ENCODE measurements at places on chromosomes 6 and 20. TPM values are rescaled to one million over a fixed set of nuclear protein-coding genes. Genes with fewer than 3 reads are reported as not detected.

Gene BTNL2
- not detected for total RNA-seq

GRCh38 chr6:4598384-4598995 is 177.7 kb upstream of the CDYL start:
- no peak for DNase-seq

Gene CGAS
- total RNA-seq, result 11.9 TPM

- no peak for DNase-seq
Measured at GRCh38 chr6:15539722-15540270, 123.0 kb downstream of the DTNBP1 start.

- DNase-seq, result no peak
Measured at GRCh38 chr6:37552267-37552666, 52.6 kb upstream of the CCDC167 start.

- DNase-seq, result peak; percentile 88
Measured at GRCh38 chr20:50478162-50478990, 31.8 kb upstream of the PTPN1 start.

- DNase-seq, result no peak
Measured at GRCh38 chr6:117501722-117502121, 19.2 kb downstream of the DCBLD1 start.

DNA sequence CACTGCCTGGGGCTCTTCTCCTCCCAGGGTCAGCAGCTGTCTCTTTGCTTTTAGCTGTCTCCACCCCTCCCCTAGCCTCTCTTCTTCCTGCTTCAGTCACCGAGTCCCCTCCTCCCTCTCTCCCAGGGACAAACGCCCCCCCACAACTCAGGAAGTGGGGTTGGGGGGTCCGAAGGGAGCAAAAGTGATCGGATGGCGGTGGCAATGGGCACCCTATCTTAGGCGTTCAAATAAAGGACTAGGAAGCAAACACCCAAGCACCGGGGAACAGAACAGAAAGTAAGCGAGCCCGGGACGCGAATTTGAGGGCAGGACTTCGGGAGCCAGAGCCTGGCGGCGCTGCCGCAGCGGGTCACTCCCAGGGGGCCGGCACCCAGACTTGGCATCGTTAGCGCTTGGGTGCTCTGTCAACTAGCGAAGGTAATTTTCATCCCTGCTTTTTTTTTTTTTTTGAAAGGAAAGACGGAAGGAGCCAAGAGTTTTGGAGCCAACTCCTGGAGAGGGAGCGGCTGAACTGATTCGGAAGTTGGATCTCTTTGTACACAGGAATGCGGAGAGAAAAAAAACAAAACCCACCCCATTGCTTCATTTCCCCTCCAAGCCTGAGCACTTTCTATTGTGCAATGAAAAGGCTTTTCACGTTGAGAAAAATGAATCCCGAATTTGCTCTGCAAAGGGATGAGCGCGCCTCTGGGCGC is 815 bp upstream of the ITPR3 start:
- peak; percentile 64 for DNase-seq

DNA sequence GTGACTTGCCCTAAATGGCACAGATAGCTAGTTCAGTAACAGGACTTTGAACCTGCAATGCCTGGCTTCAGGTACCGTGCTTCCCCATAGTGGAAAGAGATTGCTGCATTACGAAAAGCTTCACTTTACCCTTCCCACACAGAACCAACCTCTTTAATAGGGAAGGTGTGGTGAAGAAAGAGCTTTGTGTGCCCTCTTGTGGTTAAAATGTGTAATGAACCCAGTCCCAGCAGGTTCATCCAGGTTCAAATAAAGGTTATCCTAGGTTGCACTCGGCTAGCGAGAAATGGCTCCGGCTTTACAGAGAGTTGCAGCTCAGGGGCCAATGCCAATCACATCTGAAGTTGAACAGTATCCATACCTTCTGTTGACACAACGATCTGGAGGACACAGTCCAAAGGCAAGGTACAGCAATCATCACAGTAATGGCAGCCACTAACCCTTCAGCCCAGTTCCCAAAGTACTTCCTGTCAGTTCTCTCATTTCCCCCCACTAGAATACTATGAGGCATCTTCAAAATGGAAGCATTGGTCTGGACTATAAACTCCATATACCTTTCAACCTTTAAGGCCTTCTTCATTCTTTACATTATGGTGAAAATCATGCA is 3.0 kb downstream of the DEFB115 start:
- no peak for DNase-seq

- no peak for DNase-seq
Measured at GRCh38 chr6:167275436-167275835, 15.7 kb upstream of the UNC93A start.

GRCh38 chr6:2741756-2742155 is 9.0 kb downstream of the MYLK4 start:
- DNase-seq, result no peak

Gene RIPPLY2
- not detected for total RNA-seq

Gene COL11A2
- total RNA-seq, result 2.8 TPM

DNA sequence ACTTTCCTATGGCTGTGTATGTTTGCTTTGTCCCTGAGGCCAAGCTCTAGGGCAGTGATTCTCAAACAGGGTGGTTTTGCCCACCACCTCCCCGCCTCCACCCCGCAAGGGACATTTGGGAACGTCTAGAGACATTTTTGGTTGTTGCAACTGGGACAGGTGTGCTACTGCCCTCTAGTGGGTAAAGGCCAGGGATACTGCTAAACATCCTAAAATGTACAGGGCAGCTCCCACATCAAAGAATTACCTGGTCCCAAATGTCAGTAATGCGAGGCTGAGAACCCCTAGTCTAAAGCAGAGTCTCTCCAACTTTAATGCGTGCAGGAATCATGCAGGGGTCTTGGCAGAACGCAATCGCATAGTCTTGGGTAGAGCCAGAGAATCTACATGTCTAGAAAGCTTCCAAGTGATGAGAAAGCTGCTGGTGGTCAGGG is 5.1 kb downstream of the KCNS1 start:
- DNase-seq, result peak; percentile 81

GRCh38 chr20:18831830-18832499 is 18.4 kb downstream of the SCP2D1 start:
- DNase-seq, result no peak

DNA sequence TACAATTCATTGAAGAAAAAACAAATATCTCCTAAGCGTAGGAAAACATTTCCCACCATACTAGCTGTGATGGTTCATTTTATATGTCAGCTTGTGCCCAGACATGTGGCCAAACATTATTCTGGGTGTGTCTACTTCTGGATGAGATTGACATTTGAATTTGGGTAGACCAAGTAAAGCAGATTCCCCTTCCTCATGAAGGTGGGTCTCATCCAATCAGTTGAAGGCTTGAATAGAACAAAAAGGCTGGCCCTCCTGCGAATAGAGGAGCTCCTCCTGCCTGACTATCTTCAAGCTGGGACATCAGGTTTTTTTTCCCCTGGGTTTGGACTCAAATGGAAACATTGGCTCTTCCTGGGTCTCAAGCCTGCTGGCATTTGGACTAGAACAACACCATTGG is 113.6 kb downstream of the DHX35 start:
- DNase-seq, result no peak

DNA sequence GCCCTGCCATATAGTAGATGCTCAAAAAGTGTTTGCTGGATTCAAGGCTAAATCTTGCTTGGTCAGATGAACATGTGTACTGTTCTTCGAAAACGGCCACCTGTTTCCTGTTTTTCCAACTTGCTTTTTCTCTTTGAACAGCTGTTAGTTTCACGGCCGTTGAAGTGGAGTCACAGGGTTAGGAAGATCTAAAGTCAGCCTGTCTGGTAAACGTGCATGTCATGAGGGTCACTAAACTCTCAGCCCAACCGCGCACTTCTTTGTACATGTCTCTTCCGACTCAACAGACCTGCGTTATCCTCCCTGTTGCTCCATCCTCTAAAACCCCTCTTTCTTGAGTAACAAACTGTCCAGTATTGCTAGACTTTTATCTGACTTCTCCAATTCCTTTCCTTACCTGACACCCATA is 93.2 kb upstream of the MAN1A1 start:
- DNase-seq, result no peak

Gene SLC17A2
- not detected for total RNA-seq

GRCh38 chr6:10951675-10952282 is 64.9 kb downstream of the SYCP2L start:
- no peak for DNase-seq

- DNase-seq, result no peak
Measured at GRCh38 chr6:159985296-159985945, 16.5 kb downstream of the IGF2R start.
